Osteocyte (in vitro differentiated cells): ENCODE measurements at places on chromosomes 5 and 9. TPM values are rescaled to one million over a fixed set of nuclear protein-coding genes. Genes with fewer than 3 reads are reported as not detected.

Gene ADRA1B
- total RNA-seq: 4.0 and 4.6 TPM in 2 replicates

Gene WDR55
- 28.3 and 28.9 TPM in 2 replicates for total RNA-seq

Gene WDR31
- total RNA-seq: 2.2 and 3.4 TPM in 2 replicates

GRCh38 chr9:119004618-119004990, 364.6 kb downstream of the BRINP1 start:
- DNase-seq: peak; percentile 85
- no peak overlapping the region for H3K4me3 ChIP-seq
- H3K27me3 ChIP-seq: no peaks in the 10 kb centered on the region
- H3K27ac ChIP-seq: peak overlapping the region; percentile 61
- H3K36me3 ChIP-seq: no peaks in the 10 kb centered on the region

Gene CERCAM
- 128 and 132 TPM in 2 replicates for total RNA-seq

GRCh38 chr5:34916518-34916917, 1.0 kb downstream of the BRIX1 start:
- no peaks in the 10 kb centered on the region for H3K27me3 ChIP-seq
- H3K4me3 ChIP-seq: no peak overlapping the region
- no peak for DNase-seq
- H3K27ac ChIP-seq: no peak overlapping the region
- peaks cover 20% of the 10 kb centered on the region for H3K36me3 ChIP-seq

- no peak overlapping the region for H3K4me3 ChIP-seq
- H3K27me3 ChIP-seq: no peaks in the 10 kb centered on the region
- no peak for DNase-seq
- no peaks in the 10 kb centered on the region for H3K36me3 ChIP-seq
- peaks cover 6% of the 10 kb centered on the region for H3K4me1 ChIP-seq
Observed at GRCh38 chr5:146726020-146726419, 152.5 kb downstream of the PPP2R2B start.
